ENCODE measurements at places on chromosomes 16 and 17. TPM values are rescaled to one million over a fixed set of nuclear protein-coding genes. Genes with fewer than 3 reads are reported as not detected.

The CHST5 gene
- not detected for total RNA-seq

The CPPED1 gene
- 8.7 TPM for total RNA-seq

The MPP2 gene
- total RNA-seq, result 1.5 TPM

The TRPV2 gene
- total RNA-seq, result 87.1 TPM

The CHST4 gene
- total RNA-seq, result not detected

The BMERB1 gene
- total RNA-seq, result 1.8 TPM

The RRAD gene
- total RNA-seq, result 0.67 TPM

Data from T-helper 17 cell (primary cell).